A549 treated with ZK216348 at 1 μM for 4 hours (cell line): ENCODE measurements at places on chromosomes 16 and 17. TPM values are rescaled to one million over a fixed set of nuclear protein-coding genes. Genes with fewer than 3 reads are reported as not detected.

The LASP1 gene
- 227 to 289 TPM (median 271 TPM) in 5 replicates for total RNA-seq

The FAM222B gene
- total RNA-seq = 26.8 to 41.1 TPM (median 35.3 TPM) in 5 replicates

The ETV4 gene
- total RNA-seq = 44.1 to 52.6 TPM (median 50.8 TPM) in 5 replicates

The CDH15 gene
- 0.09 to 0.16 TPM (median 0.15 TPM) in 3 of 5 replicates, not detected in the others for total RNA-seq

The YWHAE gene
- total RNA-seq = 566 to 1,263 TPM (median 589 TPM) in 5 replicates

The TP53TG3C gene
- total RNA-seq = 0.43 TPM in 1 of 5 replicates, not detected in the others
